ENCODE measurements at places on chromosomes 4 and X. TPM values are rescaled to one million over a fixed set of nuclear protein-coding genes. Genes with fewer than 3 reads are reported as not detected.

Gene MAGEA3
- total RNA-seq: 0.05 TPM

Gene HELT
- not detected for total RNA-seq

Gene FAM47A
- not detected for total RNA-seq

Gene ERAS
- total RNA-seq: not detected

Gene ZNF718
- total RNA-seq: 7.5 TPM

Gene SULT1B1
- 0.90 TPM for total RNA-seq

DNA sequence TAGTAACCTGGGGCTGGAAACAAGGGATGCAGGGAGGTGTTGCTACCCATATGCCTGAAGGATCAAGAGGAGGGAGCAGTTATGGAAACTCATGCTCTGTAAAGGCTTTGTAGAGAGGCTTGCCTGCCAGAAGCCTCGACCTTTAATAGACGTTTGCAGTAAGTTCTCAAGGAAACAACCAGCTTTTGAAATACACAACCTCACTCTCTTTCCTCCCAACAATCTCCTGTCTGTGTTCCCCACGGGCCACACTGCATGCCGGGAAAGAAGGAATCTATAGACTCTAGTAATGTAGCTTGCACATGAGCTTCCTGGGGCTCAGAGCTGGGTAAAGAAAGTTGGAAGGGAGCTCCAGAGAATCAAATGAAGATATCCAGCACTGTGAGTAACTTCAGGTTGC lies 101.6 kb upstream of the PACRGL start:
- no peak for DNase-seq

DNA sequence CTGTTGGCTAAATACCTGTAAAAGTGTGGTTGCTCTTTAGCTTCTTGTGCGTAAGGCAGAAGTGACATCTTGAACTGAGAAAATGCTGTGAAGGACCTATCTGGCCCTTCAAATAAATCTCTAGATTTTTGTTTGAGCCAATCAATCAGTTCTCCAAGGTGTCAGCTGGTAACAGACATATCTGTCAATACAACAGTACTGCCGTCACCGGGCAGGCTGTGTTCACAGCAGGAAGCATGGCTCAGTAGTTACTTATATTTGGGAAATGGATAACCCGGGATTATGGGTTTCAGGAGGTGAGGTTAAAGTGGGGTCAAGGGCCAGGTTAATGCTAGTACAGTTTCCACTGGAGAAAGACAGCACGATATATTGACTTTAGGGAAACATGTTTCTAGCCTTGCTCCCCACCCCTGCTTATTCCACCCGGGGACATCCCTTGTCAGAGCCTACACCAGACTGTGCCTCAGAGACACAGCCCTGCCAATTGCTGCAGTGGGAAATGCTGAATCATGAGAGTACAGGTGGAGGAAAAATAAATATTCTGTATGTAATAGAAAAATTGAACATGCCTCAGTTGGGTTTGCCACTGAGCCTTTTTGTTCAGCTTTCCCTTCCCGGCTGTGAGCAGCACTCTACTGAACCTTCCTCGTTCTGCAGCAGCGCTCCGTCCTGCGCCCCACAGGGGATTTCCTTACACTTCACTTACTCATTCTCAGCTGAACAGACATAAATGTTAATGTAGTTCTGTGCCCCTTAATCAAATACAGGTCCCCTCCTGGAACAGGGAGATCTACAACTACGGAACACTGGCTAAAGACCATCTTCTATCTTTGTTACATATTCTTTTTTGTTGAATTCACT lies 121.1 kb downstream of the MGST2 start:
- no peak for DNase-seq

DNA sequence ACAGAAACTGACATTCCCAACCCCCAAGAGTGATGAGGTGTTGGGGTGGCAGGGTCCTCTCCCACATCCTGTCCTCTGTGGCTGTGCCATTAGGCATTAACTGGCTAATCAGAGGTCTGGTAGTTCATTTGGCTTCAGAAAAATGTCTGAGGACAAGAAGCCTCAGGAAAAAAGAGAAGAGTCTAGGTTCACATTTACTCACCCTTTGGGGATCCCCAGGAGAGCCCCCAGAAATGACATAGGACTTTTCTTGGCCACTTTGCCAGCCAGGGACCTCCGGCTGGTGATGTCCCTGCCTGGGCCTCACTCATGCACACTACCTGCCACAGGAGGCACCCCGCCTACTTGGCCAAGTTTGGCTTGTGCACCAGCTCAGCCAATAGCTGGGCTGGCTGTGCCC lies 173.0 kb downstream of the RBM46 start:
- DNase-seq: no peak

GRCh38 chrX:6024204-6024603 lies 204.5 kb downstream of the NLGN4X start:
- no peak for DNase-seq

- no peak for DNase-seq
Observed at GRCh38 chrX:151042842-151043241, 59.7 kb downstream of the HMGB3 start.

DNA sequence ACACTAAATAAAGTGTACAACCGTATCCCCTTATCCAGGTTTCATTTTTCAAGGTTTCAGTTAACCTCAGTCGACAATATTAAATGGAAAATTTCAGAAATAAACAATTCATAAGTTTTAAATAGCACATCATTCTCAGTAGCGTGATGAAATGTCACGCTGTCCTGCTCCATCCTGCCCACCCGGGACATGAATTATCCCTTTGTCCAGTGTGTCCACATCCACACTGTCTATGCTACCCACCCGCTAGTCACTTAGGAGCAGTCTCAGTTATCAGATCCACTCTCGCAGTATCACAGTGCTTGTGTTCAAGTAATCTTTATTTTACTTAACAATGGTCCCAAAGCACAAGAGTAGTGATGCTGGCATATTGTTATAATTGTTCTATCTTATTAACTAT lies 54.7 kb downstream of the FRYL start:
- DNase-seq: no peak

GRCh38 chr4:24643774-24644520 lies 59.6 kb upstream of the DHX15 start:
- DNase-seq: no peak

- no peak for DNase-seq
Observed at GRCh38 chr4:22202246-22202974, 253.8 kb upstream of the KCNIP4 start.

GRCh38 chrX:29587107-29587506 lies 628.3 kb upstream of the MAGEB2 start:
- no peak for DNase-seq

- DNase-seq: no peak
Observed at GRCh38 chr4:110487873-110488272, 11.9 kb downstream of the ENPEP start.

DNA sequence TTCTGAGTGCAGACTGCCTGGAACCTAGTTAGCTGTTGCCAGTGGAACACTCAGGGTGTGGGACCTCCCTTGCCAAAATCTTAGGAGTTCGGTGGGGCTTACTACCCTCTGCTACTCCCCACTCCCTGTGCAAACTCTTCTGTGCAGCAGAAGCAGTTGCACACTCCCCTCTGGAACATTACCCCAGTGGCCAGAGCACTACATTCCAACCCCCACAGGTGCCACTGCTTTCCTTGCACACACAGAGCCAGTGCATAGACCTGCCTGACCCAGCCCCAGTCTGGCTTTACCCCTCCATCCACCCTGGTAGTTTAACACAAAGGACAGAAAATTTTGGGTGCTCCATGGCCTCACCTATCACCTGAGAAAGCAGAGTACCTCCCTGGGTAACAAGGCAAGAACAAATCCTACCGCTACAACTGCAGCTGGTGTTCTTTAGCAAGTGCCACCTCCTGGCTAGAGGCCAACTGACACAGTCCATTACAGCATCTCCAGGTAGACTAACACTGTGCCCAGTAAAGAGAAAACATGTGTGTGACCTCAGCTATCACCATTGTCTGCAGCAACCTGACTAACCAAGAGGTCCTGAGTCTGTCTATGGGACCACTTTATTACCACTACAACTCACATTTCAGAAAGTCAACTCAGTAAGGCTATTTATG lies 11.5 kb upstream of the RASSF6 start:
- no peak for DNase-seq

- no peak for DNase-seq
Observed at GRCh38 chr4:188986271-188986689, 847.0 kb downstream of the TRIML1 start.

GRCh38 chr4:124947622-124948265 lies 235.2 kb upstream of the ANKRD50 start:
- no peak for DNase-seq

DNA sequence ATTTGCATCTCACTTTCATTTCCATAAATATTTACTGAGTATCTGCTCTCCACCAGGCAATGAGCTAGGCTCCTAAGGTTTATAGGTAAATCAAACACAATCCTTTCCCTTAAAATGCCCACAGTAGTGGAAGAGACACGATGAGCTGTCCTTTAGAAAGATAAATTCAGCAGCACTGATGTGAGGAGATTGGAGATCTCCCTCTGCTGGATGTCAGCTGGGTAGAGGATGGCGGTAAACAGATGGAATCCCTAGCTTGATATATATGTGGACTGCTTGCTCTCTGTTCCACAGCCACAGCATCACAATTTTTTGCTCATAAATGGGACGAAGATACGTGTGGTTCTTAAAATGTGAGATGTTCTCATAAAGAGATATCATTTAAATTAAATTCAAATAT lies 216.4 kb upstream of the RASGEF1B start:
- DNase-seq: no peak

DNA sequence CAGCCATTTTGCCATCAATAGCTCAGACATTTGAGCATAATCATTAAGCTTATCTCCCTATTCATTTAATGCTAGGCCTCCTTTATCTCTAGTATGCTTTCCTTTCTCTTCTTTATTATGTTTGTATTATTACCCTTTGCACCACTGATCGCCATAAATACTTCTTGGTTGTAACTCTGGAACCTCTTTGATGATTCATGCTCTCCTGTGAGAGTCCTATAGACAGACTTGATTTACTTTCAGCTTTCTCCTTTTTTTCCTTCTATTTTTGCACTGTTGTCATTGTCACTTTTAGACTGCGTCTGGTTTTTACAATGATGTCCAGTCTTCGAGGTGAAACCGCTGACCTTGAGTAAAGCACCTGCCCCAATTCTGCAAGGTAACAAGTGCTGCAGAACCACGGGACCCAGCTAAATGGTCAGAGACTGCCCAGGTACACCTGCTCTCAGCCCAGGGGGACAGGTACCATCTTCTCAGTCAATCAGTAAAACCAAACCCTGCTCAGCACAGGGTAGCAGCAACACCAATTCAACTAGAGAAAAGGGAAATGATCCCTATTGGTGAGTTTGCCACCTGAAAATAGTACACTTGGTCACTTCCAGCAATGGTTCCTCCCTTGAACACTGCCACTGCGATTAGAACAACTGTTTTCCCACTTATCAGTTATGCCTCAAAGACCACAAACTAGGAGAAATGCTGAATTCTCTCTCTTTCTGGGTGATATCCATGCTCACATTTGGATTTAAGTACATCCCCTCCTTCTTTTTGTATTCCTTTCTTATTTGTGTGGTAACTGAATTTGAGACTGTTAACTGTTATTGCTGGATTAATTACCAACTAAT lies 125.1 kb downstream of the MAML3 start:
- no peak for DNase-seq

DNA sequence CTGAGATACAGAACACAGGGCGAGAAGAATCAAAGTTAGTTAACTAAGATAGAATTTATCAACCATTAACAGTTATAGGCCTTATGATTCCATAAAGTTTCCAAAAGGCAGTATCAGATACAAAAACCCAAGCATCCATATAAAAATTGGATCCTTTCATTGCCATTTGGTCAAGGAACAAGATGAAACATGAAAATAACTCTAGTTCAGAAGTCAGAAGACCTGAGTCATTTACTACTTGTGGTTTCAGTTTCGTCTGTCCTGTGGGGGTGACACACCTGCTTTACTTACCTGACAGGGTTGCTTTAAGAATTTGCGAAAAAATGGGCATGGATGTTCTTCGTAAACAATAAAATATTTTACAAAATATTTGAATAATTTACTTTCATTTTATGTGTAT lies 130.8 kb downstream of the ANAPC10 start:
- DNase-seq: no peak

GRCh38 chr4:38860788-38861424 lies 4.3 kb upstream of the TLR6 start:
- no peak for DNase-seq

Measured in thymus (tissue), 14 donors.